ENCODE measurements at places on chromosomes 1 and 21. TPM values are rescaled to one million over a fixed set of nuclear protein-coding genes. Genes with fewer than 3 reads are reported as not detected.

Gene CCDC24
- 9.7 TPM for polyA plus RNA-seq

Gene CA6
- not detected for polyA plus RNA-seq

Gene GFI1
- polyA plus RNA-seq: not detected

Gene ELAPOR1
- 2.1 TPM for polyA plus RNA-seq

Gene KRTAP19-8
- not detected for polyA plus RNA-seq

Gene KIFAP3
- polyA plus RNA-seq: 314 TPM

Gene TACSTD2
- polyA plus RNA-seq: not detected

Gene CYP4Z1
- 4.8 TPM for polyA plus RNA-seq

Gene HPDL
- not detected for polyA plus RNA-seq

Gene ANKRD65
- polyA plus RNA-seq: not detected

Gene TRIM67
- 0.95 TPM for polyA plus RNA-seq

Gene HJV
- not detected for polyA plus RNA-seq

Gene PYHIN1
- polyA plus RNA-seq: not detected

Gene ITGB2
- not detected for polyA plus RNA-seq

Data from Purkinje cell (primary cell).